Body of pancreas (tissue), 4 donors: ENCODE measurements at places on chromosomes 7 and 10. TPM values are rescaled to one million over a fixed set of nuclear protein-coding genes. Genes with fewer than 3 reads are reported as not detected.

The NRCAM gene
- total RNA-seq = 39.4 TPM

- DNase-seq = no peak
These were observed 19.6 kb downstream of the ARL4A start for GRCh38 chr7:12706900-12707536.

DNA sequence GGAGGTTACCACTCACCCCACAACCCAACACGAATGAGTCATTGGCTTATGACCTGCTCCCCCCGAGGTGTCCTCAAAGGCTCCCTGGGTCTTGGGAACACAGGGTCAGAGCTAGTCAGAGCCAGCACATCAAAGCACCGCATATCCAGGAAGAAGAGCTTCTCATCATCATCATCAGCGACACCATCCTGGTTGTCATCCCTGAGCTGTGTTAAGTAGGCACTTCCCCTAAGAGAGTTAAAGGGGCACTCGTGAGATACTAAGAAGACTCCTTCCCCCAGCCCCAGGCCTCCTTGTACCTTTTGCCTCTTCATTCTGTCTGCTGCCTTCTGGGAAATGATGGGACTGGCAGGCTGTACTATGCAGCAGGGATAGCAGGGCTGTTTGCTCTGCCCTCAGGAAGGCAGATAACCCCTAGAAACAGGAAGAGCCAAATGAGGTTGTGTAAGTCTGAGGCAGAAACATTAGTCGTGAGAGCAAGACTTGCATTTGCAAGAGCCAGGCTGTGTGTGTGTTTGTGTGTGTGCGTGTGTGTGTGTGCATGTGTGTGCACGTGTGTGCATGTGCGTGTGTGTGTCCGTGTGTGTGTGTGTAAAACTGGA, 11.1 kb upstream of the CPA1 start:
- peak; percentile 66 for DNase-seq

GRCh38 chr7:877312-878232, 1.2 kb downstream of the GET4 start:
- peak; percentile 78 for DNase-seq

The SKIDA1 gene
- total RNA-seq = 1.3 TPM
